NCI-H345 (cell line): ENCODE measurements at places on chromosomes 6 and 20.
A peak's percentile ranks its signal among the peaks of the same experiment; 100 is the strongest.

DNA sequence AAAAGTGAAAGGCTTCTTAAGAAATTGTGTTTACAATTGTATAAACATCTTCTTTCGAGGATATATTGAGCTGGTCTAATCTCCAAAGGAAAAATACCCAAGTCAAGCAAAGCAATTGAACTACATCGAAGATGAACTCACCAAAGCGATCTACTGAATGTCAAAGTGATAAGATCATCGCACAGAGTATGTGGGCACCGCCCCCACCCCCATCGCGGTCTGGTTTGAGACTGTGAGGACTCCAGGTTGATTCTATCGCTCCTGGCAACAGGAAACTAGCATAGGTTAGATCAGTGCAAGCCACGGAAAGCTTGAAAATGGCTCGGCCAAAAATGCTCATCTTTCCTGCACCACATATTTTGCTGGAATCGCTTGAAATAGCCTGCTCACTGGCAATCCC is 133.2 kb upstream of the RPS6KA2 start:
- no peak for DNase-seq

DNA sequence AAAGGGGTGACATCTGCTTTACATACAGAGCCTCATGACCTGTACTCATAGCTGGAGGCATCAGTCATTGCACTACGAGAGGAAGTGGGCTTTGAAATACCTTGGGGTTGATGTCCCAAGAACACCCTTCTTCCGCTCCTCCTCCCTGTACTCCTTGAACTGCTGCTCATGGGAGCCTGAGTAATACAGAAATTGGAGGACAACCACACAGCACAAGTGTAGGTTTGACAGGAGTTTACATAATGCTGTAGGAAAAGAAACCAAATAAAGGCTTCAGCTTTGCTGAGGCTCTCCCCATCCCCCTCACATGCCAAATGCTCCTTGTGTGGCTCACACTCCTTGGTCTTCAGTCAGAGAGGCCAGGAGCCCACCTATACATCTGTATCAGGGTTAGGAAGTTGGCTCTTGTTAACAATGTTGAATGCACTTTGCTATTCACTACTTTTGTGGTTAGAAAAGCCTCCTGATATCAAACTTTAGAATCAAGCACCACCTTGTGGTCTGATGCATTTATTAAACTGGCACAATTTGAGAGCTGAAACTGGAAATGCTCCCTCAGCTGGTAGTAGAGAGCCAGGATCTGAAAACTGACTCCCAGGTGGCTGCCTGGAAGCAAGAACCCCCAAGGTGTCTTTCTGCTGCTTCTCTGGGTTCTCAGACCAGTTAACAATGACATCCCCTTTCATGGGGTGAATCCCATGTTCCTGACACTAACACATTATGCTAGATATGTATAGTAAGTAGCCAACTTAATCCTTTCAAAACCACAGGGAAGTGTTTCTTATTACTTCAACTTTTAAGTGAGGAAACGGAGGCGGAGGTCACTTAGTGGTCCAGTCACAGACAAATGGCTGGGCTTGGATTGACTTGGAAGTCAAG is 56.2 kb upstream of the EDN1 start:
- peak; percentile 5 for DNase-seq

DNA sequence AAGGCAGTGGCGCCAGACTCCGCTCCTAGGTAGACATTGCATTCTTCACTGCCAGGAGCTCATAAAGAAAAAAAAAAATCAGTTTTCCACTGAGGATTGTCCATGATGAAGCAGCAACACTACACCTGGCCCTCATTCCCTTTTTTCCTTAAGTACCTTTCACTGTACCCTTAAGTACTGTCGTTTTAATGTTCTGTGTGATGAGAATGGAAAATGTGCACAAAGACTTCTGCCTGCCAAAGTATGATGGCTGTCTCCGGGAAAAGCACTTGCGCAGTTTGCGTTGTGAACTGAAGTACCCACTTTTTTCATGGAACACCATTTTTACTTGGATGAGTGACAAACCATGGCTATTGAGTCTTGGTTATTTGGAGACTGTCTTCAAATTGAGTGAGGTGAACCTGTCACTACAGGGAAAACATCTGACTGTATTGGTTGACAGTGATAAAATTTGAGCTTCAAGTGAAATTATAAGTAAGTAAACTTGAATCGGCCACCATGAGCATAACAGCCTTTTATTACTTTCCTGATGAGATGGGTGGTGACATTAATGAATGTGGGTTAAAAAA is 104.8 kb downstream of the NCOA3 start:
- DNase-seq = peak; percentile 69

DNA sequence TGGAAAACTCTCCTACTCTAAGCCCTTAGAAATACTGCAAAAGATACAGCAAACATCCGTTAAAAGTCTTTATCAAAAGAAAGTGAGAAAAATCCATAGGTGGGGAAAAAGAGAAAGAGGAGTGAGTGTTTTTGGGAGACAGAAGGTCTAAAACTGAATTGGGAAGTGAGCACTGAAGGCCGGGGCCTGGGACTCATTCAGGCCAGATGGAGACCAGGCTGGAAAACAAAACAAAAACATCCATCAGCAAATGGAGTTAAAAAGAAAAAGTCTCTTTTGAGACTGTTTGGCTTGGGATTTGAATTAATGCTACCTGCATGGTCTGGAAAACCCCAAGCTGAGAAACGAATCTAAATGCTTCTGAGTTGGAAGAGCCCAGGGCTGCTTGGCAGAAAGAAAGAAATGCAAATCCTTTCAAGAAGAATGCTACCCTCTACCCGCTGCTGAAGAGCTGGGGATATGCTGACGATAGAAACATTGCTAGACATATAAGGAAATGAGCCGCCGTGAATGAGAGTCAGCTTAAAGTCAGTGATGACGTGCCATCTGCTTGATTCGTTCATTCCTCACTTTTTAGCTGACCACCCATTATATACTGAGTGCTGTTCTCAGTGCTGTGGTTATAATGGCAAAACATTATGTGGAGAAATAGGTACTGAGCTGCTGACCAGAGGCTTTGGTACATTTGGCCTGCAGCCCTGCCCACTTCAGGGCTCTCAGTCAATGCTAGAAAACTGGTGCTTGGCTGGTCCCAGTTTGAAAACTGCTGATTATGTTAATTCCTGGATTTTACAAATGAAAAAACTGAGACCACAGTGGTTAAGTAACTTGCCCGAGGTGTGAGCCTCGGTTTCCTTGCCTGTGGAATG is 28.0 kb upstream of the TULP4 start:
- DNase-seq = no peak

DNA sequence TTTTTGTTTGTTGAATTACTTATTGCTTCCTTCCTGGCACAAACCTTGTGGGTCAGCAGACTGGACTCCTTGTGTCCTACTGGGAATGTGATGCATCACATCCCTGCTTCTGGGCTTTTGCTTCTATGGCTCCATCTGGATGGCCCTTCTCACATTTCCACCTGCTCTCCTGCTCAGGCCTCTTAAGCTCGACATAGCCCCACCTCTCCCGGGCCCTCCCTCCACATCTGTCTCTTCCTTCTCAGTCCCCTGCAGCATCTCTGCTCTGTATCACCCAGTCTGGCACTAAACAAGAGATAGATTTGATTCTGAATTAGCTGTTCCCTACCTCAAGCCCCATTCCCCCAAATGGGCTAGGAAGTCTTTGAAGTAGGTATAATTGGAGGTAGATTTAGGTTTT is 356.8 kb downstream of the DHX35 start:
- no peak for DNase-seq

DNA sequence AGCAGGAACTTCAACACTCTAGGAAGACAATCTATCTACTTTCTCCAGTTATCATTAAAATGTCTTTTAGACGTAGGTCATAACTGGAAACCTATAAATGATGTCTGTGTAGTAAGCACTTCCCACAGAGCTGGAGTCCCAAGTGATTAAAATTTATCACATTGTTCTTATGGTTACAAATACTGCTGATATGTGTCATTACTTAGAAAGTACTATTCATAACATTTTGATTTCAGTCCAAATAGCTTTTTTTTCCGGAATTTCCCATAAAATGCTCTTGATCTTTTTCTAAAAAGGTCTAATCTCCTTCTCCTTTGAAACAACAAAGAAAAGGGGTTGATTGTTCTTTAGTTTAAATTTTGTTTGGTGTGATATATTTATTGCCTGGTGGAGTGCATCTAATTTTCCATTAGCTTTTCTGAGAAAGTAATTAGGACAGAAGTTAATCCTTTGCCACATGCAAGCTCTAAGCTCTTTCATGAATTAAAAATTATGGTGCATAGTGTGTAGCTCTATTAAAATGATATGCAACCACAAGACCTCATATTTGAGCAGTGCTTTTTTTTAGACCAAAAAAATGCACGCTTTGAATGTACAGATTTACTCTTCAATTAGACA is 132.7 kb upstream of the TCF21 start:
- no peak for DNase-seq

- DNase-seq = no peak
Measured at GRCh38 chr6:30988209-30988825, 4.8 kb downstream of the MUC21 start.

GRCh38 chr20:24909861-24910260 is 39.2 kb upstream of the CST7 start:
- no peak for DNase-seq

- no peak for DNase-seq
Measured at GRCh38 chr6:26478985-26479278, 21.2 kb upstream of the BTN1A1 start.

GRCh38 chr6:5481033-5481432 is 219.7 kb downstream of the FARS2 start:
- DNase-seq = peak; percentile 38

- DNase-seq = no peak
Measured at GRCh38 chr6:17885889-17886576, 101.4 kb downstream of the KIF13A start.

DNA sequence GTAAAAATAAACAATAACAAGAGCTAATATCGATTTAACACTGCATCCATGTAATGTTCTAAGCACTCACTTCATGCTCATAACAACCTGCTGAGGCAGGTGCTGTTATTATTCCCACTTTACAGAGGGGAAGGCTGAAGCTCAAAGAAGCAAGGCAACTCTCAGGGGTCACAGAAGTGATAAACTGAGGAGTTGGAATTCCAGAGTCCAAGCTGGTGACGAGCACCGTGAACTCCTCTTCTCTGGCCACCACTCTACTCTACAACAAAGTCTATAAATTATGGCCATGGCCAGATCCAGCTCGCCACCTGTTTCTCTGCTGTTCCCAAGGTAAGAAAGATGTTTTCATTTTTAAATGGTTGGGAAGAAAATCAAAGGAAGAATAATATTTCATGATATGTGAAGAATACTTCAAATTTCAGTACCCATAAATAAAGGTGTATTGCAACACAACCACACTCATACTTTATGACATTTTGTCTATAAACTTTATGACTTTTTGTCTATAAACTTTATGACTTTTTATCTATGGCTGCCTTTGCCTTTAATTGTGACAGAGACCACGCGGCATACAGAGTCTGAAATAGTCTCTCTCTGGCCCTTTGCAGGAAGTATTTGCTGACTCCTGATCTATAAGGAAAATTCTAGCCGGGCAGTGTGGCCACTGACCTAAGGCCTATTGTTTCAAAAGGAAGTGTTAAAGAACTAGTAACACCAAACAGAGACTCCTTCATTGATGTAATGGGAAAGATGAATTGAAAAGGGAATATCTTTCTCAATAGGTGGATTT is 113.2 kb upstream of the KCNG1 start:
- DNase-seq = no peak

DNA sequence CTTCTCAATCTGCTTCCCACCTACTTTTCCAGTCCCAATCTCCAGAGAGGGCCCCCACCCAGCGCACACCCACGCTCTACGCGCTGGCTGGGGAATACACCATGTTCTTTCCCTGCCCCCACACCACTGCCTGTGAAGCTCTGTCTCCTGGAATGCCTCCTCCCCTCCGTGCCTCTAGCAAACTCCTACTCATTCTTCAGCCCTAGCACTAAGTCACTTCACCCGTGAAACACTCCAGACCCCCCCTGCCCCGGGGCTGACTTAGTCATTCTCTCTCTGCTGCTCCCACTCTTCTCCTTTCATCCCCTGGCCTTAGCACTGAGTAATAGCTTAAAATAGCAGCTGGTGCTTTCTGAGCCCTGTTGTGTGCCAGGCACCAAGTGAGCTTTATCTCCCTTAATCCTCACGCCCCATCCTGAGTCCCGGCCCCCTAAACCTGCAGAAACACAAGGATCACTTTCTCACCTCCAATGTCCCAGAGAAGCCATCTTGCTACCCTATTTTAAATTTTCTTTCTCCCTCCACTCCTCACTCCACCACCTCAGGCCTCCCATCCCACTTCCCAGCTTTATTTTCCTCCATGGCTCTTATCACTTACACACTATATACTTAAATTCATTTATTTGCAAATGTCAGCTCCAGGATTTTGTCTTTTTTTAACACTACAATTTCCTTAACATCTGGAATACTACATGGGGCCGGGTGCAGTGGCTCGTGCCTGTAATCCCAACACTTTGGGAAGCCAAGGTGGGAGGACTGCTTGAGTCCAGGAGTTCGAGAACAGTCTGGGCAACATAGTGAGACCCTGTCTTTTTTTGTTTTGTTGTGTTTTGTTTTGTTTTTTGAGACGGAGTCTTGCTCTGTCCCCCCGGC is 6.3 kb upstream of the PARD6B start:
- no peak for DNase-seq

GRCh38 chr20:54118220-54119001 is 48.0 kb upstream of the BCAS1 start:
- no peak for DNase-seq

DNA sequence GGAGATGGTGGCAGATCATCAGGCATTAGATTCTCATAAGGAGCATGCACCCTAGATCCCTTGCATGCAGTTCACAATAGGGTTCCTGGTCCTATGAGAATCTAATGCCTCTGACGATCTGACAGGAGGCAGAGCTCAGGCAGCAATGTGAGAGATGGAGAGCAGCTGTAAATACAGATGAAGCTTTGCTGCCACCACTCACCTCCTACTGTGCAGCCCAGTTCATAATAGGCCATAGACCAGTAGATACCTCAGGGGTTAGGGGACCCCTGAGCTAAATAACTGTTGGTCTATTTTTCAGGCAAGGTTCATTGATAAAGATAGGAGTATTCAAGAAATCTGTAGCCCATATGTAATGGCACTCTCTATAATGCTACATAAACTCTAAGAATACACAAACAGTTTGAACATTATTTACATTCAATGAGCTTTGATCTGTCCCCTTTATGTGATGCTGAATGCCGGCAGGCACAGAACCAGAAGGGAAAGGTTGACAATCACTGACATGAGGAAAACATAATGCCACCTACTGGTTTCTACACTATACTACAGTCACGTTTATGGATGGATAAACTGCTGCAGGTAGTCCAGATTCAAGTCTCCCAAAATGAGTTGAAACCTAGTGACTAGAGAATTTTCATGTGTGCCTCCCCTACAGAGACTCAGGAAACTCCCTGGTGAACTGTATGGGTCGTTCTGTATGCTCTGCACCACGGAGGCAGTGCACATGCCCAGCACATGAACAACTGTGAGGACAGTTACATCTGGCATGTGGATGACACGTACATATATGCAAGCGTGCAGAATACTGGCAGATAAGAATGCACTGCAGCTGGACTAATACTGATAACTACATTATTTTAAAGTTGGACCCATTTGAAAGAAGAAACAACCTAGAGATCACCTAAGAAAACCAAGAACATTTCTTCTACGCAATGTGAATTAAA is 72.0 kb downstream of the DST start:
- DNase-seq = peak; percentile 38

- no peak for DNase-seq
Measured at GRCh38 chr20:50098259-50098658, 14.7 kb downstream of the UBE2V1 start.
